ENCODE measurements at places on chromosomes 2 and 18. TPM values are rescaled to one million over a fixed set of nuclear protein-coding genes. Genes with fewer than 3 reads are reported as not detected.

GRCh38 chr2:234463626-234464290 is 33.1 kb downstream of the ARL4C start:
- no peak for DNase-seq

DNA sequence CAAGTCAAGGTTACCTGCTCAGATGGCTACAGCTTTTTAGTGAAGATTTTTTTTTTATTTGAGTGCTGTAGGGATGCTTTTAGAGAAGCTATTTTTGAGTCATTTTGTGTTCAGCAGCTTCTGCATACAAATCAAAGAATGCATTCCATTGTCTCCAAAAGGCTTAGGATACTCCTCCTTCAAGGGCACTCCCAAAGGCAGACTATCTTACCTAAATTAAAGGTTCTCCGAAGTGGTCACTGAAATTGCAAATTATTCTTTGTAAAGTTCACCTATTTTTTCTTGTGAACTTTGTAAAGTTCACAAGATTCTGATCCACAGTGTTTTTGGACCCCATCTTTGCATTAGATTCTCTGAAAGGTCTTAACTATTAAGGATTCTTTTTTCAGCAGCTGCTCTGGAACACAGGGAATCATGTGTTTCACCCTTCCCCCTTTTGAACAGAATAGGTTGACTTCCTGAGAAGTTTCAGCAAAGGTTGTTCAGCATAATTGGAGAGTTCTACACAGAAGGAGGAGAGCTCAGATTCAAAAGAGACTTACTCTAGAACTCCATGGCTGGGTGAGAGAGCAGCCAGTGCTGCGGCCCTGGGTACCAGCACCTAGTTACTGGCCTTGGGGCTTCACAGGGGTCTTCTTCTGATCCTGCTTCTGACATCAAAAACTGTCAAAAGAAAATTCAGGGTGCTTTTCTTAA is 14.5 kb downstream of the CLIP4 start:
- no peak for DNase-seq

GRCh38 chr18:60838677-60839076 is 466.1 kb upstream of the MC4R start:
- DNase-seq: no peak

DNA sequence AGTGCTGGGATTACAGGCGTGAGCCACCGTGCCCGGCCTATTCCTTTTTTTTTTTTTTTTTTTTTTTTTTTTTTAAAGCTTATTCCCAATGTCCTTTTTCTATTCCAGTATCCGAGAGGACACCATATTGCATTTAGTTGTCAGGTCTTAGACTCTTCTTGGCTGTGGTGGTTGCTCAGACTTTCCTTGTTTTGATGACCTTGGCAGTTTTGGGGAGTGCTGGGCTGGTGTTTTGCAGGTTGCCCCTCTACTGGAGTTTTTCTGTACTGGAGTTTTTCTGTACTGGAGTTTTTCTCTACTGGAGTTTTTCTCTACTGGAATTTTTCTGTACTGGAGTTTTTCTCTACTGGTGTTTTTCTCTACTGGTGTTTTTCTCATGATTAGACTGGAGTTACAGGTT is 149.2 kb downstream of the TANC1 start:
- no peak for DNase-seq

GRCh38 chr2:119248311-119248710 is 24.7 kb downstream of the STEAP3 start:
- no peak for DNase-seq

GRCh38 chr2:67057901-67058703 is 339.0 kb upstream of the ETAA1 start:
- no peak for DNase-seq

DNA sequence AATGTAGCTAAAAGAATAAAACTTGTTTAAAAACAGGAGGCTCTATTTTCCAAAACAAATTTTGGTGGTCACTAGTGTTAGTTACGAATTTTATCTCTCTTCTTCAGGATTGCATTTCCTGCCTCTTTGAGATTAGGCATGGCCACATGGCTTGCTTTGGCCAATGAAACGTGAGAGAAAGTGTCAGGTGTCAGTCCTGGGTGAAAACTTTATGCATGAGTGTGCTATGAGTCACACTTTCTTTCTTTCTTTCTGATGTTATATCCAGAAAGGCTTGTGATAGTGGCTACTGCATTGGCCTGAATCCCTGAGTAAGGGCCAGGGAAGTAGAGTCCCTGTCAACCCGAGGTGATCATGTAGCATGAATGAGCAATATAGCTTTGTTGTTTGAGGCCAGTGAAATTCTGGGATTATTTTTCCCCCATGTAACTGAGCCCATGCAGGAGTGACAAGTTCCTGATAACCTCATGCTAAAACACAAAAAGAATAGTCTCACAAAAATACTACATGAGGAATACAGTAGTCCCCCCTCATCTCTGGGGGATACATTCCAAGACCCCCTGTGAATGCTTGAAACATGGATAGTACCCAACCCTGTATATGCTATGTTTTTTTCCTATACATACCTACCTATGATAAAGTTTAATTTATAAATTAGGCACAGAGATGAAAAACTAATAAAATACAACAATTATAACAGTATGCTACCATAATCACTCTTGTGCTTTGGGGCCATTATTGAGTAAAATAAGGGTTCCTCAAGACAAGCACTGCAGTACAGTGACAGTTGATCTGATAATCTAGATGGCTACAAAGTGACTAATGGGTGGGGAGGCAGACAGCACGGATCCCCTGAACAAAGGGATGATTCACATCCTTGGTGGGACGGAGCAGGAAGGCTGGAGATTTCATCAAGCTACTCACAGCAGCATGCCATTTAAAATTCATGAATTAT is 109.5 kb downstream of the CDC42EP3 start:
- DNase-seq: no peak

- no peak for DNase-seq
These were observed 26.1 kb upstream of the SEMA4C start for GRCh38 chr2:96895746-96896651.

DNA sequence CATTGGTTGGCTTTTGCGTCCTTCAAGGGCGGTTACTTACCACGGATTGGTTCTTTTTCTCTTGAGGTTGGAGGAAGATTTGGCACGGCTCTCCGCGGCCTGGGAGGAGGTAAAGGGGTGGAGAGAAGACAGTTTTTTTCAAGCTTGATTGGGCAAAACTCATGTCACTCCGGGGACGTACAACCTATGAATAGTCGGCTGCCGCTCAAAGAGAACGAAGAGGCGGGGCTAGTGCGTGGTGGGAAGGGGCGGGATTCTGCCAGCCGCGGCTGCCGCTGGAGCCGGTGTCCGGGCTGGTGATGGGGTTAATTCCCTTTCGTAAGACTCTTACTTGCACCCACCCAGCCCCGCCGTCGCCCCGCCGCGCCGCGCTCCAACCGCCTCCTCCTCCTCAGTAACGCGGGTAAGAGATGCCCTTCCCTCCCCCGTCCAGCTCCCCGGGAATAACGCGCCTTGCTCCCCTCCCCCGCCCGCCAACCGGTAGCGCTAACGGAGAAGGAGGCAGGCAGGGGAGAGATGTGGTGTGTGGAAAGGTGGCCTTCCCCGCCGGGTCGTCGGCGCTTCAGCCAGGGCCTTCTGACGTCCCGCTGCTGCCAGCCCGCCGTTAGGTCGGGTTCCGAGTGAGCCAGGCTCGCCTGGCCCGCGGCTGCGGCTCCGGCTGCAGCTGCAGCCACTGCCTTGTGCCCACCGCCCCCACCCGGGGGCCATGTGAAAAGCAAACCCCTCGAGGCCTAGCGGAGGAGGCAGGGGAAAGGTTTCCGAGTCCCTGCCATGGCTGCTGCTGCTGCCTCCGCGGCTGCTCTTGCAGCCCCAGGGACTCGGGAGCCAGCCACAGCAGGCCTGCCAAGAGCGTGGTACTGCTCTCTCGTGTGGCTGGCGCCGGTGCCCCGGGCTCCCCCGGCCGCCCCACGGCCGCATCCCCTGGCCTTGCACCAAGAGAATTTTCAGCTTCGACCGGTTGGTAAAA is at the start of gene R3HDM1:
R3HDM1 (plus strand) TSS at position 254 of the 967 bp plus-strand sequence. CDS start 73,362 bp downstream, outside the sequence.
- peak; percentile 100 for DNase-seq

DNA sequence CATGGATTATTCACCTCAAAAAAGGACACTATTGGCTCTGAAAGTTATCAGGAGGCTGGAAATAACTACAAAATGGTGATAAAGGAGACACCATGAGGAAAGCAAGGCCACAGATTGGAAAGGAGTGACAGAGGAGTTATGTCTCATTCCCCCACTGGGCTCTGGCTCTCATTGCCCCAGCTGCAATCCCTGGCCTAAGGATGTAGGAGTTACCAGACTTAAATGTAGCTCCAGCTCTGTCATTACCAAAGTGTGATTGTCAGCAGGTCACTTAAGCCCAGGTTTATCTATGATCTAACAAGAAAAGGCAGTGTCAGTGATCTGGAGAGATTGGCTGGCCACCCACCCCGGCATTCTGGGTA is 1228.2 kb upstream of the DDX18 start:
- no peak for DNase-seq

DNA sequence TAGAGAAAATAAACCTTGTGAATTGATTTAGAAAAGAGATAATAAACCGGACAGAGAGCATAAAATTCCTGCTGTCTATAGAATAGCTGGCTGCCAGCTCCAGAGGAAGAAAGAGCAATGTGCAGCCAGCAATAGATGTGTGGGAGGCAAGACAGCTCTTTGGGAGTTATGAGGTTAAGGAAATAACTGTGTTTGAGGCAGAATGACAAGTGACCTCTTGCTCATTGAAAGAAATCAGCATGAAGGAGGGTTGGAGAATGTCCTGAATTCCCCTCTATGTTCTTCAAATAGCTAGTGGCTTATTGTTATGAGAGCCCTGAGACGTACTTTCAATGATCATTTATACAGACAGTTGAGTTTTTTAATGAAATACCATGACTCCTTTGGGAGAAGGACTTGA is 1009.9 kb upstream of the NXPH2 start:
- no peak for DNase-seq

GRCh38 chr18:68707646-68708045 is 7.3 kb downstream of the TMX3 start:
- DNase-seq: no peak

DNA sequence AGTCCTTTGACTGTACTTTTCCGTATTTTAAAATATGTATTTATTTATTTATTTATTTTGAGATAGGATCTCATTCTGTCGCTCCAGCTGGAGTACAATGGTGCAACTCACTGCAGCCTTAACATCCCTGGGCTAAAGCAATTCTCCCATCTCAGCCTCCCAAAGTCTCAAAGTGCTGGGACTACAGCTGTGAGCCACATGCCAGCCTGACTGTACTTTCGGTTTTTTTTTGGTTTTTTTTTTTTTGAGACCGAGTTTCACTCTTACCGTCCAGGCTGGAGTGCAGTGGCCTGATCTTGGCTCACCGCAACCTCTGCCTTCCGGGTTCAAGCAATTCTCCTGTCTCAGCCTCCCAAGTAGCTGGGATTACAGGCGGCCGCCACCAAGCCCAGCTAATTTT is 28.9 kb upstream of the CCNYL1 start:
- no peak for DNase-seq

- no peak for DNase-seq
These were observed 27.6 kb downstream of the PLEKHB2 start for GRCh38 chr2:131132729-131133128.

- peak; percentile 91 for DNase-seq
These were observed 59.2 kb downstream of the DOCK10 start for GRCh38 chr2:224982910-224983711.

GRCh38 chr18:59305295-59305694 is 13.2 kb downstream of the CPLX4 start:
- no peak for DNase-seq

SKOR2 gene
- not detected for polyA plus RNA-seq

POTEJ gene
- not detected for polyA plus RNA-seq

MALL gene
- polyA plus RNA-seq: 7.9 TPM

DYSF gene
- polyA plus RNA-seq: 91.6 TPM

Data from muscle of arm (tissue), 14 donors.